ENCODE measurements at places on chromosomes 7 and 10.
A peak's percentile ranks its signal among the peaks of the same experiment; 100 is the strongest.

DNA sequence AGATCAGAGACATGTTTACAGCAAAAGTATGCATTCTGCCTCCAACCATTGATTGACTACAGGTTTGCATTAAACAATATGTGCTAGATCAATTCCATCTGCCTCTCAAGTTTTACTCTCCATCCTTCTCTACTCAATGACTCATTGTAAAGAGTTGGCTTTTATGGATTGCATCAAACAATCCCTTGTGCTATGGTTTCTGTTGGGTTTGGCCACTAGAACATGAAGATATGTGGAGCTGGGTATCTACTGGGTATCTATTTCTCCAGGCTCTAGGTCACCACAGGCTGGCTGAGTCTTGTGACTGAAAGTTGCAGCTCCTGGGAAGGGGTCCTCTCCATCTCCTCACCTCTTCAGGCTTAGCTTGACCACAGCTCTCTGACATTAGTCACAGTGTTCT lies 204.7 kb downstream of the DGKI start:
- peak; percentile 26 for DNase-seq

DNA sequence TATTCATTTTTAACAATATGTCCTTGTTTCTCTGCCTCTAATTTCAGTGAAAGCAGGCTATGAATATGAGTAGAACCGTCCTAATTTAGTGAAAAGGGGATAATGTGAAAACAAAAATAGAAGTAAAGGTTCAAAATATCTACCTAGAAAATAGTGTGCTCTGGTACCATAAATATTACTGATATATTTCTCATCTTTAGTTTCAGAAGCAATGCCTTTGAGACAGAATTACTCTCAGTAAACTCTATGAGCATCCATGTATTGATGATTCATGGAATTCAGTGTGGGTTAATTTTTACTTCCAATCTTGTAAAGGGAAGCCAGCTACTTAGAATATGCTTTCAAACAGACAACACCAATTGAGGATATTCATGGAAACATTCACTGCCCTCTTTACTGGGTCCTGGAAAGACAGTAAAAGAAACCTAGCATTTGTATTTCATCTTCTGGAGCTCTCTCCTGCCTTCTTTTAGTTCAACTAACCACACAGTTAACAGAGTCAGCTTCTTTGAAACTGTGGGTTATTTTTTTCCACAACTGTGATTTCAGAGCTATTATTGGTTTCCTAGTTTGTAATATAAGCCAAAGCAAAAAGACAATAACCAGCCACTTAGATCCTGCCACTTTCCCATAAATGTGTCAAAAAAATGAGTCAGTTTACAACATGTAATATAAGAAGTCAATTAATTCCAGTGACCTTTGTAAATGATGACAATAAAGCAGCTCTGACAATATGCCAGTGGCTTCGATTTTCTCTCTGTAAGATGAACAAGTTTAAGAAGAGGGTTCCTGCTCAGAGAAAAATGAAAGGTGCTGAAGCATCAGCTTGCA lies 1.7 kb downstream of the LRRN3 start:
- DNase-seq: no peak

- peak; percentile 79 for DNase-seq
Observed at GRCh38 chr7:141585592-141586510, 34.6 kb downstream of the AGK start.

DNA sequence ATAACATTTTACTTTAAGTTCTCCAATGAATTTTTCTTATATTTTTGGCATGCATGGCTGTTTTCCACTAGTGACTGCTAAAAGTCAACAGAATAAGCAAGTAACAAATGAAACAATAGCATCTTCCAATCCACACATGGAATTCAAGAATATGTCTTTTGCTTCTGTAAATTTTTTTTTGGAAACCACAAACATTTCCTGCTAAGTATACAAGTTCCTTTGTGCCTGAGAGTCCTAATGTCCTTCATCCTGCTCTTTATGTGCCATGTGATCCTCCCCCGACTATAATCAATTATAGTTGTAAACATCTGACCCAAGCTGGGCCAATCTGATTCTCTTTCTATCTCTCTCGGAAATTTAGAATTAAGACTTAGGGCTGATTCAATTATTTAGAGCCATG lies 61.2 kb downstream of the PPP1R3C start:
- no peak for DNase-seq

DNA sequence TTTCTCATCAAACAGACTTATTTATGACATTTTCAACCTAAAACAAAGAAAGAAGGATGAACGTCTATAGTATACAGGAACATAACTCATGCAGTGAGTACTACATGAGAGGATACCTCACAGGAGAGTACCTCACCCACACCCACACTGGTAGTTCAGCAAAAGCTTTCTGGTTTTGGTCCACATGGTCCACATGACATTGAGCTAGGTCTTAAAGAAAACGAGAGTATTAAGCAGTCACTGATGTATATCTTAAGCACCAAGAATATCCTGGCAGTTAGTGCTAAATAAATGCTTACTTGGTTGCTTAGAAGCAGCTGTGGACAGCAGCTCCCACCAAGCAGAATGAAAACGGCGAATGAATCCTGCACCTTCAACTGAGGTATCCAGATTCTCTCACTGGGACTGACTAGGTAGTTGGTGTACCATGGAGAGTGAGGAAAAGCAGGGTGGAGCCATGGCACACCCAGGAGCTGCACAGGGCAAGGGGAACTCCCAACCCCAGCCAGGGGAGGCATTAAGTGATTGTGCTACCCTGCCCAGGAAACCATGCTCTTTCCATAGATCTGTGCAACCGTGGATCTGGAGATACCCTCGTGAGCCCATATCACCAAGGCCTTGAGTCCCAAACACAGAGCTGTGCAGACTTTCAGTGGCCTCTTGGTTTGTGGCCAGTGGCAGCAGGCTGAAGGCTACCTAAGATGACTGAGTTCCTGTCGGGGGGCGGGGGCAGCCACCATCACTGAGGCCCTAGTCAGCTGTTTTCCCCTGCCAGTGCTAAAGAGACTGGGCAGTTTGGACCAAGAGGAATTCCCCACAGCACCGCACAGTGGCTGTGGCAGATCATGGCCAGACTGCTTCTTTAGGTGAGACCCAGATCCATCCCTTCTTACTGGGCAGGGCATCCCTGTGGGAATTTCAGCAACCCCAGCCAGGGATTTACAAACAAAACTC lies 143.4 kb downstream of the SGMS1 start:
- DNase-seq: no peak

DNA sequence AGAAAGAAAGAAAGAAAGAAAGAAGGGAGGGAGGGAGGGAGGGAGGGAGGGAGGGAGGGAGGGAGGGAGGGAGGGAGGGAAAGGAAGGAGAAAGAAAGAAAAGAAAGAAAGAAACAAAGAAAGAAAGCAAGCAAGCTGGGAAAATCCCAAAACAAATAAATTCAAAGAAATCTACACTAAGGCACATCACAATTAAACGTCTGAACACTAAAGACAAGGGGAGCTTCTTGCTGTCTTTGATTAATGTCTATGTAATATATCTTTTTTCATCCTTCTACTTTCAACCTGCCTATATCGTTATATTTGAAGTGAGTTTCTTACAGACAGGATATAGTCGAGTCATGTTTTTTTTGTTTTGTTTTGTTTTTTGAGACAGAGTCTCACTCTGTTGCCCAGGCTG lies 28.3 kb upstream of the EBF3 start:
- no peak for DNase-seq

All from GM04503 (cell line).